ENCODE measurements at places on chromosomes 2 and 18.

GRCh38 chr18:31192086-31192776 is 29.6 kb upstream of the DSC1 start:
- DNase-seq = no peak
- no peak overlapping the region for H3K4me3 ChIP-seq
- H3K4me1 ChIP-seq = no peaks in the 10 kb centered on the region
- H3K27ac ChIP-seq = no peak overlapping the region

- DNase-seq = no peak
- H3K4me3 ChIP-seq = no peak overlapping the region
- no peak overlapping the region for H3K27ac ChIP-seq
- H3K4me1 ChIP-seq = no peaks in the 10 kb centered on the region
- H3K27me3 ChIP-seq = no peaks in the 10 kb centered on the region
Observed at GRCh38 chr2:174939046-174939445, 66.1 kb downstream of the CHN1 start.

- peaks cover 5% of the 10 kb centered on the region for H3K4me1 ChIP-seq
- no peak overlapping the region for H3K4me3 ChIP-seq
- peaks cover 26% of the 10 kb centered on the region for H3K27me3 ChIP-seq
- DNase-seq = peak; percentile 17
- no peaks in the 10 kb centered on the region for H3K36me3 ChIP-seq
Observed at GRCh38 chr18:903701-904100, 970 bp upstream of the ADCYAP1 start.

GRCh38 chr18:29160170-29160569 is 983.2 kb upstream of the CDH2 start:
- no peak overlapping the region for H3K27ac ChIP-seq
- H3K4me3 ChIP-seq = no peak overlapping the region
- DNase-seq = no peak
- no peaks in the 10 kb centered on the region for H3K4me1 ChIP-seq
- no peaks in the 10 kb centered on the region for H3K27me3 ChIP-seq

GRCh38 chr2:198961547-198961946 is 496.2 kb downstream of the SATB2 start:
- H3K4me3 ChIP-seq = no peak overlapping the region
- H3K27ac ChIP-seq = no peak overlapping the region
- DNase-seq = no peak

DNA sequence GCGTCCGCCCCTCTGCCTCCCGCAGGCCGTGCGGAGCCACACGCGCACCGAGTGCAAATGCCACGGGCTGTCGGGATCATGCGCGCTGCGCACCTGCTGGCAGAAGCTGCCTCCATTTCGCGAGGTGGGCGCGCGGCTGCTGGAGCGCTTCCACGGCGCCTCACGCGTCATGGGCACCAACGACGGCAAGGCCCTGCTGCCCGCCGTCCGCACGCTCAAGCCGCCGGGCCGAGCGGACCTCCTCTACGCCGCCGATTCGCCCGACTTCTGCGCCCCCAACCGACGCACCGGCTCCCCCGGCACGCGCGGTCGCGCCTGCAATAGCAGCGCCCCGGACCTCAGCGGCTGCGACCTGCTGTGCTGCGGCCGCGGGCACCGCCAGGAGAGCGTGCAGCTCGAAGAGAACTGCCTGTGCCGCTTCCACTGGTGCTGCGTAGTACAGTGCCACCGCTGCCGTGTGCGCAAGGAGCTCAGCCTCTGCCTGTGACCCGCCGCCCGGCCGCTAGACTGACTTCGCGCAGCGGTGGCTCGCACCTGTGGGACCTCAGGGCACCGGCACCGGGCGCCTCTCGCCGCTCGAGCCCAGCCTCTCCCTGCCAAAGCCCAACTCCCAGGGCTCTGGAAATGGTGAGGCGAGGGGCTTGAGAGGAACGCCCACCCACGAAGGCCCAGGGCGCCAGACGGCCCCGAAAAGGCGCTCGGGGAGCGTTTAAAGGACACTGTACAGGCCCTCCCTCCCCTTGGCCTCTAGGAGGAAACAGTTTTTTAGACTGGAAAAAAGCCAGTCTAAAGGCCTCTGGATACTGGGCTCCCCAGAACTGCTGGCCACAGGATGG is 7.1 kb upstream of the WNT10A start:
- no peak overlapping the region for H3K27ac ChIP-seq
- no peak overlapping the region for H3K4me3 ChIP-seq
- no peak for DNase-seq
- no peaks in the 10 kb centered on the region for H3K36me3 ChIP-seq
- peaks cover 8% of the 10 kb centered on the region for H3K27me3 ChIP-seq
- peaks cover 29% of the 10 kb centered on the region for H3K4me1 ChIP-seq

Measured in naive thymus-derived CD4-positive, alpha-beta T cell (primary cell).